ENCODE measurements at places on chromosomes 3 and 15. TPM values are rescaled to one million over a fixed set of nuclear protein-coding genes. Genes with fewer than 3 reads are reported as not detected.

IL17RD gene
- total RNA-seq: 1.5 TPM

GPR171 gene
- total RNA-seq: not detected

DUOX1 gene
- total RNA-seq: not detected

GPR62 gene
- 0.07 TPM for total RNA-seq

KBTBD12 gene
- total RNA-seq: not detected

SH2D7 gene
- total RNA-seq: not detected

PLA2G4E gene
- total RNA-seq: not detected

TERC gene
- 108 TPM for total RNA-seq

HCN4 gene
- total RNA-seq: not detected

FAM43A gene
- 170 TPM for total RNA-seq

NECTIN3 gene
- total RNA-seq: 64.5 TPM

CFAP91 gene
- 0.92 TPM for total RNA-seq

OCA2 gene
- total RNA-seq: not detected

RAB5A gene
- 85.4 TPM for total RNA-seq

SNX22 gene
- 1.3 TPM for total RNA-seq

PIGB gene
- total RNA-seq: 7.9 TPM

UTS2B gene
- 0.33 TPM for total RNA-seq

GOLGA8S gene
- total RNA-seq: 0.04 TPM

ZBBX gene
- total RNA-seq: 0.04 TPM

RLBP1 gene
- not detected for total RNA-seq

CCR8 gene
- total RNA-seq: not detected

CMTM7 gene
- total RNA-seq: 12.6 TPM

RPL39L gene
- total RNA-seq: 40.4 TPM

DLL4 gene
- 43.9 TPM for total RNA-seq

SPTSSB gene
- total RNA-seq: not detected

ZIC1 gene
- total RNA-seq: 2.1 TPM

UACA gene
- 152 TPM for total RNA-seq

PPARG gene
- 6.1 TPM for total RNA-seq

GPR27 gene
- total RNA-seq: not detected

TNNC1 gene
- 0.18 TPM for total RNA-seq

EPHB3 gene
- not detected for total RNA-seq

PRSS50 gene
- not detected for total RNA-seq
